ENCODE measurements at places on chromosomes 6 and 20.

DNA sequence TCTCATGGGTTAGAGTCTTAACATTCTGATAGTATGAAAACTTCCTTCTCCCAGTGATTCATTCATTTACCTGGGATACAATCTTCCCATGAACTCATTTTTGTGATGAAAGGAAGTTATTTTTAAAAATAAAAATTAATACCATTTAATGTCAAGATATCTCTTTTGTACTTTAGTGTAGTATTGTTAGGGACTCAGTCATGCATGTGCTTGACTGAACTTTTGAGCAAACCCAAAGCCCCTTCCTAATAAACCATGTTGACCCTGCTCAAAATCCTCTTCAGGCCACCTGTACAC is 52.4 kb downstream of the RNF217 start:
- no peak for DNase-seq

- peak; percentile 60 for DNase-seq
Observed at GRCh38 chr20:32752458-32753250, 9.4 kb upstream of the COMMD7 start.

GRCh38 chr6:82507112-82507511 is 143.5 kb downstream of the TPBG start:
- DNase-seq = no peak

- no peak for DNase-seq
Observed at GRCh38 chr6:141552031-141552430, 580.7 kb upstream of the GJE1 start.

- no peak for DNase-seq
Observed at GRCh38 chr6:16060039-16060438, 68.8 kb upstream of the MYLIP start.

DNA sequence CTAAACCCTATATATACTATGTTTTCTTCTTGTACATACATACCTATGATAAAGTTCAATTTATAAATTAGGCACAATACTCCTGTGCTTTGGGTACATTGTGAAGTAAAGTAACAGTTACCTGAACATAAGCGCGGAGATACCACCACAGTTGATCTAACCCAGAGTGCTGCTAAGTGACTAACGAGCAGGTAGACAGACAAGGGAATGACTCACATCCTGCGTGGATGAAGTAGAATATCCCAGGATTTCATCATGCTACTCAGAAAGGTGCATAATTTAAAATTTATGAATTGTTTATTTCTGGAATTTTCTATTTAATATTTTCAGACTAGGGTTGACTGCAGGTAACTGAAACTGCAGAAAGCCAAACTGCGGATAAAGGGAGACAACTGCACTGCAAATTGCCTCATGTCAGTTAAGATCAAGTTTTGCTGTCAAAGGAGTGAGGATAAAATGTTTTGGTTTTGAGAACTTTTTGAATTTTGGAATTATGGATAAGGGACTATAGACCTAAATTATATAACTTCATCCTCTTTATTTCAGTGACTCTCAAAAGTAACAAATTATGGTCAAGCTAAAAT is 14.4 kb downstream of the MKKS start:
- peak; percentile 67 for DNase-seq

GRCh38 chr6:23600118-23600517 is 525.9 kb upstream of the NRSN1 start:
- no peak for DNase-seq

DNA sequence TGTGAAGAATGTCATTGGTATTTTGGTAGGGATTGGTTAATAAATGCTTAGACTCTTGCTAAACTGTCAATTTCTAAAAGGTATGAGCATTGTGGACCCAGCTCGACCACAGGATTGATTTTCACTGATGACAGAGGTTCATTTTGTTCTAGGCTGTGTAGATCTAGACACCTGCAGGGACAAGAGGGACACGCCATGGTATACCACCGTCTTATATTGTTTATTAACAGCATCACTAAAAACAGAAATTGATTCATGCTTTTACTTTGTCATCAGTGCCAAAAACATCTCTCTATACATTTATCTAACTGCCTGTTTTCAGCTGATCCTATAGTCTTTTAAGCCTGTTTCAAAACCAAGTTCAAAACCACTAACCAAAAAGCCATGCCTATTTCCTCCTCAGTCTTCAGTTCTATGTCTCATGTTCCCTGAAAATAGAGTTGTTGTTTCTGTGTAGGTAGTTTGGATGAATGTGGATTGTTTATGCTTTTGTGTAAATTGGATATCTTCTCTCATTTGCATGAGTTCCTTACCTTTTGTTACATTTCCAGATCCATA is 109.8 kb downstream of the JAG1 start:
- no peak for DNase-seq

- DNase-seq = no peak
Observed at GRCh38 chr6:167833396-167833763, 6.7 kb downstream of the AFDN start.

- DNase-seq = no peak
Observed at GRCh38 chr6:55819811-55820210, 55.6 kb downstream of the BMP5 start.

- DNase-seq = no peak
Observed at GRCh38 chr6:139580592-139581484, 206.4 kb upstream of the CITED2 start.

DNA sequence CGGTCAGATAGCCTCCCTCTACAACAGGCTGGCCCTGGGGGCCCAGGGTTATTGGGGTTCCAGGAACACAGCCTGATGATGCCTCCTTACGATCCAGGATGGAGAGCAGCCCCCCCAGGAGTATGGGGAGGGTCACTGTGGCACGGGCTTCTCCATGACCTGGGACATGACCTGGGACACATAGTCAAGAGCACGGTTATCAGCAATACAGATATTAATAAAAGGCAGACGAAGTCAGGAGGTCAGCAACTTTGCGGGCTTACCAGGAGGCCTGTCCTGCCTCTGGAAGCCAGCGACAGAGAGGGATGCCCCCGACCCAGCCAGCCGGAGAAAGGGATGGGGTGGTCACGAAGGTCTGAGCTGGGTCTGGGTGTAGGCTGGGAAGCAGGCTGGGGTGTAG is 795 bp downstream of the MMP24OS start:
- DNase-seq = no peak

- peak; percentile 44 for DNase-seq
Observed at GRCh38 chr20:59207742-59208357, 44.2 kb downstream of the ZNF831 start.

- DNase-seq = no peak
Observed at GRCh38 chr6:21085643-21086042, 507.9 kb upstream of the SOX4 start.

DNA sequence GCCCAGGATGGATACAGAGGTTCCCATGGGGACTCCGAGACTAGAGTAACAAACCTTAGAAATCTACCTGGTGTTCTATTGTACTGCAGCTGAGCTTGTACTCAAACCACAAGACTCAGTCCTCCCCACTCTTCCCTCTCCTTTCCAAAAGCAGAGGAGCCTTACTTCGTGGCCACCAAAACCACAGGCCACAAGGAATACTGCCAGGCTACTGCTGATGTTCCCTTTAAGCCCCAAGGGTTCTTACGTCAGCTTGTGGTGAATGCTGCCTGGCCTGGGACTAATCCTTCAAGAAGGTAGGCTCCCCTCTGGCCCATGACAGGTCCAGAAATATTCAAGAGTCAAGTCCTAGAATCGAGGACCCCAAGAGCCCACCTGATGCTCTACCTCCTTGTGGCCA is 10.5 kb upstream of the DEFB128 start:
- DNase-seq = no peak

All from ACHN (cell line).